ENCODE measurements at places on chromosomes 12 and 14.

- no peak for DNase-seq
Measured at GRCh38 chr14:77859934-77860570, 60.1 kb downstream of the ADCK1 start.

- no peak for DNase-seq
Measured at GRCh38 chr12:27818401-27818918, 38.4 kb upstream of the MANSC4 start.

DNA sequence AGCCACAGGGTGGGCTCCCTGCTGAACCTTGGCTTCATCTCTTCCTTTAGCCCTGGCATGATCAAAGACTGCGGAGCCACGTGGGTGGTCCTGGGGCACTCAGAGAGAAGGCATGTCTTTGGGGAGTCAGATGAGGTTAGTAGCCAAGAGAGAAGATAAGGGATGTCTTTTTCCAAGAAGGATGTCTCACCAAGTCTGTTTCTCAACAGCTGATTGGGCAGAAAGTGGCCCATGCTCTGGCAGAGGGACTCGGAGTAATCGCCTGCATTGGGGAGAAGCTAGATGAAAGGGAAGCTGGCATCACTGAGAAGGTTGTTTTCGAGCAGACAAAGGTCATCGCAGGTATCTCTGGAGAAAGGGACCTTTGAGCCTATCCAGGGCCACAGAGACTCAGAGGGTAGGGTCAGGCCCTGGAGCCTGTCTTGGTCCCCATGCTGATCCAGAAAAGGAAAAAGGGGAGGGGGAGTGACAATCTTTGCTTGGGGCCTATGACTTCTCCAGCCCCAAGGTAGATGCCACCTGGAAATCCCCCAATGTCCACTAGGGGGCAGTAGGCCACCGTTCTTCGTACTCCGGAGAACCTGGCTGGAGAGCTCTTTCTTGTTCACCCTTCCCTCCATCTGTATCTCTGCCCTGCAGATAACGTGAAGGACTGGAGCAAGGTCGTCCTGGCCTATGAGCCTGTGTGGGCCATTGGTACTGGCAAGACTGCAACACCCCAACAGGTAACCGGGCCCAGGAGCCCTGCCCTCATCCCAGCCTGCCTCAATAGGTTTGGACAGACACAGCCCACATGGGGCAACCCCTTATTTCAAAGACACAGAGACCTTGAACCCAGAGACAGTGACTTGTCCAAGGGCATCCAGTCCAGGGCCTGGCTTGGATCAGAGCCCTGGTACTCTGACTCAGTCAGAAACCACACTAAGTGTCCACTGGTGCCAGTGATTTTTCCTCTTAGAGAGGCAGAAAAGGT lies 2.0 kb downstream of the TPI1 start:
- peak; percentile 93 for DNase-seq

- DNase-seq = no peak
Measured at GRCh38 chr12:130728158-130729058, 12.3 kb upstream of the RIMBP2 start.

- no peak for DNase-seq
Measured at GRCh38 chr14:67952786-67953185, 133.2 kb downstream of the RAD51B start.

DNA sequence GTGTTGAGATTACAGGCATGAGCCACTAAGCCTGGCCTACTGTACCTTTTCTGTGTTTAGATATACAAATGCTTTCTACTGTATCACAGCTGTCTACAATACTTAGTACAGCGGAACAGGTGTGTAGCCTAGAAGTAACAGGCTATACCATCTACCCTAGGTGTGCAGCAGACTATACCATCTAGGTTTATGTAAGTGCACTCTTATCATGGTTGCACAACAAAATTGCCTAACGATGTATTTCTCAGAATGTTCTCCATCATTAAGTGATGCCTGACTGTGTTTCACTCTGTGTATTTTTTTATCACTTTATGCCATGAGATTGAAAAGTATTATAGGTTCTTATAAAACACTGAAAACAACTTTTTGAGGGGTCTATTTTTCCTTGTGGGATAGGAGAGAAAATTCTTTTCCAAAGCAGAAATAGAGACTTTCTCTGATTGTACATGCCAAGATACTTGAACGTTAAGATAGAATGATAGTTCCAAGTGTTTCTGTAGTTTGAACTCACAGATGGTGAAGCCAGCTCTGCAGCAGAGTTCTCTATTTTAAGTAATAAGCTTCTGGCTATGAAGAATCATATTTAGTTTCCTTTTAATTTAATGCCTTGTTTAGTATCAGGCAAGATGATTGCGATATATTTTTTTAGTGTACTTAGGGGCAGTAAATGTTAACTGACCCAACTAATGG lies 17.0 kb downstream of the TMPRSS12 start:
- DNase-seq = no peak

GRCh38 chr12:128467882-128468281 lies 200.9 kb downstream of the TMEM132C start:
- no peak for DNase-seq

GRCh38 chr14:90301668-90302090 lies 30.1 kb downstream of the NRDE2 start:
- no peak for DNase-seq

- DNase-seq = no peak
Measured at GRCh38 chr12:103547929-103548328, 39.1 kb upstream of the STAB2 start.

DNA sequence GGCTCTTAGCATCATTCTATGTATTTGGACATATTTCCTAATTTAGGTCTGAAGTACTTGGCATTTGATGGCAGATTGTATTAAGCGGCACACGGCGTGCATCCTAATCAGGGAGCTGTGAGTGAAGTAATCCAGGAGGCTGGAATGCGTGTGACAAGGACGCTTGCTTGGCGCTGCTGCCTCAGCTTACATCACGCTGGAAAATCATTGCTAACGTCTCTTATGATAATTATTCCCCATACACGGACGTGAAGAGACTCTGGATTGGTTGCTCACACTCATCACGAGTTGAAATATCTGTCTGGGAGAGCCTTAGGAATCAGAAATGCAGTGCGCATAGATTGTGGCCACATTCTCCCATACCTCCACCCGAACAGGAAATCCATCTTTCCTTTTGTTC lies 85.3 kb downstream of the FBXW8 start:
- no peak for DNase-seq

DNA sequence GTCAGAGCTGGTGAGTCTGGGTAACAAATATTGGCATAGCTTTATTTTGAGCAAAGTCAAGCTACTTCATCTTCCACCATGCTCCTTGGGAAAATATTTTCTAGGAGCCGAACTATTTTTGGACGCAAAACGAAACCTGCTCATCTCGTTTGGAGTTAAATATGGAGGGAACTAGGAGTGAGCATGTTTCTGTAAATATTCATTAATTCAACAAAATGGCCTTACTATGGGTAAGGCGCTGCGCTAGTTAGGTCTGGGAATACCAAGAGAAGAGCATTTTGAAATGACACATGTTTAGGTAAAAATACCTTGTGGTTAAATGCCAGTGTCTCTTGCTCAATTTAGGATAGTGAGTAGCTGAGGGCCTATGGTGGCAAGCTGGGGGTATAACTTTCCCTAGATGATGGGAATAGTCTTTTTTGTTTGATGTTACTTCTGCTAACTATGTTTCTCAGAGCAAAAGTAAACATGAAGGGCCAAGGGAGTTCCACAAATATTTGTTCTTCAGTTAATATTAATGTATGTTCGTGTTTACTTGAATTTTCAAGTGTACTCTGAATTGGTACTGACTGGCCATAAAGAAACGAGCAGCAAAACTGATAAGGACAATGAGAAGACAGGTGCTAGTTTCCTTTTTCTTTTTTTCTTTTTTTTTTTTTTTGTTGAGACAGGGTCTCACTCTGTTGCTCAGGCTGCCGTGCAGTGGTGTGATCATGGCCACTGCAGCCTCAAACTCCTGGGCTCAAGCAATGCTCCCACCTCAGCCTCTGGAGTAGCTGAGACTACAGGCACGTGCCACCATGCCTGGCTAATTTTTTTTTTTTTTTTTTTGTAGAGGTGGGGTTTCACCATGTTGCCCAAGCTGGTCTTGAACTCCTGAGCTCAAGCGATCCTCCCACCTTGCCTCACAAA lies 77.7 kb downstream of the MAP1LC3B2 start:
- DNase-seq = no peak

- DNase-seq = no peak
Measured at GRCh38 chr14:61645247-61645646, 50.1 kb upstream of the HIF1A start.

GRCh38 chr12:104514092-104514810 lies 57.5 kb downstream of the CHST11 start:
- DNase-seq = no peak

DNA sequence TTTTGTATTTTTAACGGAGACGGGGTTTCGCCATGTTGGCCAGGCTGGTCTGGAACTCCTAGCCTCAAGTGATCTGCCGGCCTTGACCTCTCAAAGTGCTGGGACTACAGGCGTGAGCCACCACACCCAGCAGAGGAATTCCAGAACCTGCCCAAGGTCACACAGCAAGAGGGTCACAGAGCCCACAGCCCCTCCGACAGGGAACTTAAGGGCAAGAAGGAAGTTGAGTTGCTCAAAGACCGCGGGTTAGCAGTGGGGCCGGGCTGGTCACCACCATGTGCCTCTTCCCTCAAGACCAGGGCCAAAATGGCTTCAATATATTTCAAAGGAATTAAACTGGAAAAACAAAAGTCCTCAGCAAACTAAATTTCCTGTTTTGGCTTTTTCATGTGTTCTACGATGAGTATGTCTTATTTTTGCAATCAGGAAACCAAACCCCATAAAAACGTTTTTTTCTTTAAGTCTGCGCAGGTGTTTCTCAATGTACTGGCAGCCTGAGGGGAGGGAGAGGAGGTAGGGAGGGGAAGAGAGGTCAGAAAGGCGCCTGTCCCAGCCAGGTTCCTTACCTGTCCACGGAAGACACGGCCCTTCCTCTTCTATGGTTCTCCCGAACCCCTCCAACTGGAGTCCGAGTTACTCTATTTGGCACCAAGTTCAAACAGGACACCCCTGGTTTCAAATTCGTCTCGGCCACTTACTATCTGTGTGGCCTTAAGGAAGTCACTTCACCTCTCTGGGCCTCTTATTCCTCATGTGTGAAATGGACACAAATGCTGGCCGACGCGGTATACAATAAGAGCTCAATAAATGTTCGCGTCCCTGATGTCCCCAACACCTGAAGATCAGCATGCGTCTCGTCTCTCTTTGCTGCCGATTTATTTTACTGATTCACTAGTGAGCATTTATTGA lies 778 bp downstream of the SLC8B1 start:
- DNase-seq = peak; percentile 13

DNA sequence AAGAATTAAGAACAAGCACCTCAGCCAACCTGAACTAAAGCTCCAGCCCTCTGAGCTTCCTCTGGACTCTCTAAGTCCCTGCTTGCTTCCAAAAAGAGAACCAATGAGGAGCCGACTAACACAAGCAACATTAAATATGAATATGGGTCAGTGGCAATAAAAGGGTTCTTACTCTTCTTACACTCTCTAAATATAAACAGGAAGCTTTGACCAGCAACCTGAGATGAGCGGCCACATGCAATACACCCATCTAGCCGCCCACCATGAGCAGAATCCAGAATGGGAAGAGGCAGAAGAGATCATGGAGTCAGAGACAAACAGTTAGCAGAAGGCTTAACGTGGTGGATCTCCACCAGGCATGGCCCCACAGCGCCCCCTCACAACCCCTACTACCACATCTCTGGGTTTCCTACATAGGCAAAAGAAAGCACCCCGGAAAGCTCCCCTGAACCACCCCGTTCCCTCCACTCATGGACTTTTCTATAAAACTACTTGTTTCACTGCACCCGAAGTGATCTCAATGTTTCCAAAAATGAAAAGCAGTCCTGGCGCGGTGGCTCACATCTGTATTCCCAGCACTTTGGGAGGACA lies 59.4 kb downstream of the TTC7B start:
- no peak for DNase-seq

DNA sequence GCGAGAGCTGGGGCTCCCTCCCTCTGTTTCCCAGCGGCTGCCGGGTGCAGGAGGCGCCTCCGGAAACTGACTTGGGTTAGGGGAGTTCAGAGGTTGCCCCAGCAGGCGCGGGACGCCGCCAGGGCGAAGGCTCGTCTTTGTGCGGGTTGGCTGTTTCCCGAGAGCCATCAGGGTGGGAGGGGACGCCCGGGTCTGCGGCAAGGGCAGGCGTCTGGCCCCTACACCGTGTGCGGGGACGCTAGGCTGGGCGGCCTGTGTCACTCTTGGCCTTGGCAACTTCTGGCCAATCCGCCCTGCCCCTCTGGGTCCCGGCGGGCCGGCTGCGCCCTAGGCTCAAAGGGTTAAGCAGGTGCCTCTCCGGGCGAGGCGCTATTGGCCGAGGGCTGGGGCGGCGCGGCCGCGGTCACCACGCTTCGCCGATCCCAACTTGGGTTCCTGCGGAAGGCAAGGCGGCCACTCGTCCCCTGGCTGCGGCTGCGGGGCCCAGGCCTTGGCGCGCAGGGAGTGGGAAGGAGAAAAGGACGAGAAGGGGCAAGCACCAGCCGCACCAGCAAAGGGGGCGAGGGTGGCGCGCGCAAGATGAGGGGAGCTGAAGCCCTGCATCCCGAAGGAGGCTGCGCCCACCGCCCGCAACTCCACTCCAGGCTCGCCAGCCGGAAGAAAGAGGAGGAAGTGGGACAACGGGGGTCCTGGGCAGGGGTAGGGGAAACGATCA lies 5.6 kb upstream of the NPAS3 start:
- no peak for DNase-seq

GRCh38 chr14:51732494-51733112 lies 80.9 kb downstream of the FRMD6 start:
- no peak for DNase-seq

GRCh38 chr12:50055831-50056638 lies 1.4 kb upstream of the ASIC1 start:
- DNase-seq = peak; percentile 70

Data from activated naive CD4-positive, alpha-beta T cell treated with anti-CD3 and anti-CD28 coated beads for 36 hours (primary cell).